Naive thymus-derived CD8-positive, alpha-beta T cell (primary cell): ENCODE measurements at places on chromosomes 2 and 18.

DNA sequence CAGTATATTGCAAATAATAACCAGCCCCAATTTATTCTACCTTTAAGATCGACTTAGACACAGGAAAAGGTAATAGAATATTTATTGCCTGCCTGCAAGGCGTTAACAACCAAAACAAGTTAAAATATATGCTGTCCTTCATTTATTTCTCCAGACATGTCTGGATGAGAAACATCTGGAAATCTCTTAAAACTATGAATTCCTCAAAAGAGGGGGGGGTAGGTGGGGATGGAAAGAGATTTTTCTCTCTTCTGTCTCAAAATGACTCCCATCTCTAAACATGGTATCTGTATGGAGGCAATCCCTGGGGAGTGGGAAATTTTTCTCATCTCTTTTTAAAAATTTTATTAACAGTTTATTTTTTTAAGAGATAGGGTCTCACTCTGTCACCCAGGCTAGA, 113.0 kb downstream of the CDH2 start:
- H3K4me3 ChIP-seq: no peak overlapping the region
- no peak for DNase-seq
- no peaks in the 10 kb centered on the region for H3K36me3 ChIP-seq
- H3K27me3 ChIP-seq: no peaks in the 10 kb centered on the region
- no peak overlapping the region for H3K27ac ChIP-seq

DNA sequence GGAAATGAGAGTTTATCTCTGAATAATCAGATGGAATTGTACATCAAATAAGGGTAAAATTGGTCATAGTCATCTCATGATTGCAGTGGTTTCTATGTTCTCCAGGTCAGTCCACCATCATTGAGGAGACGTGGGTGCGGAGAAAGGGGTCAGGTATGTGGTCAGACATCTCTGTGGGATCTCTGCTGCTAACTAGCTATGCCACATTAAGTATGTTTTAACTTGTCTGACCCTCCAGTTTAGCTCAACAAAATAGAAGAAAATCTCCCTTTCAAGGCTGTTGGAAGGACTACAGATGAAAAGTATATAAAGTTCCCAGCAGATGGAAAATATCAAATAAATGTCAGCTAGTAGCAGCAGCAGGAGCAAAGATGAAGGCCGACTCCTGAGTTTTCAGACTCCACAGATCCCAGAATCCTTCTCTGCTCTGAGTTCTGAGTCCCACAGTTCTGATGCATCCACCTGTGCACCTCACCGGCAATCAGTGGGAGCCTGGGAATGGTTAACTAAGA, 106.6 kb upstream of the CYP1B1 start:
- no peak for DNase-seq
- H3K4me3 ChIP-seq: no peak overlapping the region
- no peak overlapping the region for H3K27ac ChIP-seq
- H3K27me3 ChIP-seq: peaks cover 23% of the 10 kb centered on the region

DNA sequence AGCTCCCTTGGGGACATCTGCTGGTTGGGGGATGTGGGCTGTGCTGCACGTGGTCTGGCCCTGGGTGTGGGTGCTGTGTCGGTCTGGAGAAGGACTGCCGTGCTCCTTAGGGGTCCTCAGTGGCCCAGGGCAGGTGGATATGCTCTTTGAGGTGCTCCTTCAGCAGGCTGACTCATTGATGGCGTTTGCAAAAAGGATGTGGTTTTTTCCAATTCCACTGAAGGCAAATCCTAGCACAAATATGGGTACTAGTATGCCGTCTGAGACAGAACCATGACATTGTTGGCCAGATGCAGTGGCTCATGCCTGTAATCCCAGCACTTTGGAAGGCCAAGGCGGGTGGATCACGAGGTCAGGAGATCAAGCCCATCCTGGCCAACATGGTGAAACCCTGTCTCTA, 3.3 kb downstream of the PPP1R7 start:
- no peaks in the 10 kb centered on the region for H3K36me3 ChIP-seq
- DNase-seq: no peak
- peaks cover 24% of the 10 kb centered on the region for H3K4me1 ChIP-seq
- H3K27me3 ChIP-seq: no peaks in the 10 kb centered on the region

DNA sequence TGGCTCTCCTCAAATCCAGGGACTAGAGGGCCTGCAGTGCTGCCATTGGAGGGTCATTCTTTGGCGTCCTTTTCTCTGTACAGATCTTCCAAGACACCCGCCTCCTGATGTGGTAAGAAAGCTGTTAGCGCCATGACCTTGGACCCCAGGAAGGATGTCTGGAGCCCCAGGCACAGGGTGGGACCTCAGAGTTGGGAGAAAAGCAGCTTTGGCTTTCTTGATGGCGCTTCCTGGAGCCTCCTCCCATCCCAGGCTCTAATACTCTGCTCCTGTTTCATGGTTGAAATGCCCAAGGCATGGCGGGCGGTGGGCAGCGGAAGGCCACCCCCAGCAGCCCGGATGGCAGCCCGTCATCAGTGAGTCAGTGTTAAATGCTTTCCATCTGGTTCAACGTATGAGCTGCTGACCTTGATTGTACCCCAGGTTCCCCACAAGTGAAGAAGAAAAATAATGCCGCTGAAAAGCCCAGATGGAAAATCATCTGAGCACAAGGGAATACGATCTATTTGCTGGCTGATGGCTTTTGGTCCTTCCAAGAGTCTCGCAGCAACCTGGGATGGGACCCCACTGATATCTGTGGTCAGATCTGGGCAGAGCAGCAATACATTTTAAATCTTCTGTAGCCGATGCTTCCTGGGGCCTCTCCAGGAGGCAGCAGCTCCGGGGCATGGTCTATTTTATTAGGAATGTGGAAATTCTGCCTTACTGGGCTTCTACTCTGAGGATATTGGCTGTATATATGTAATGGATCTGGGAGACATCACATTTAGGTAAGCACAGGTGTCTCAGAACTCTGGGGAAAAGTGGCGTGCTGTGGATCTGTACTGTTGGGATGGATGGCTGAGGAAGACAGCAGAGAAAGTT, 15.1 kb downstream of the ACKR3 start:
- DNase-seq: no peak
- H3K27me3 ChIP-seq: no peaks in the 10 kb centered on the region
- H3K4me1 ChIP-seq: peaks cover 9% of the 10 kb centered on the region
- no peak overlapping the region for H3K4me3 ChIP-seq

- no peak for DNase-seq
- H3K4me3 ChIP-seq: no peak overlapping the region
- peaks cover 4% of the 10 kb centered on the region for H3K4me1 ChIP-seq
- no peaks in the 10 kb centered on the region for H3K27me3 ChIP-seq
- no peaks in the 10 kb centered on the region for H3K36me3 ChIP-seq
Measured at GRCh38 chr18:22213333-22213973, 44.1 kb downstream of the GATA6 start.

- H3K4me3 ChIP-seq: no peak overlapping the region
- no peaks in the 10 kb centered on the region for H3K27me3 ChIP-seq
- no peaks in the 10 kb centered on the region for H3K4me1 ChIP-seq
- H3K27ac ChIP-seq: no peak overlapping the region
- DNase-seq: no peak
Measured at GRCh38 chr2:162925595-162925994, 87.0 kb upstream of the KCNH7 start.

GRCh38 chr18:75358928-75359327, 68.6 kb downstream of the SMIM21 start:
- no peak for DNase-seq
- H3K27ac ChIP-seq: no peak overlapping the region
- peaks cover 3% of the 10 kb centered on the region for H3K27me3 ChIP-seq
- peaks cover 17% of the 10 kb centered on the region for H3K36me3 ChIP-seq
- no peak overlapping the region for H3K4me3 ChIP-seq

- H3K27me3 ChIP-seq: peaks cover 35% of the 10 kb centered on the region
- no peak overlapping the region for H3K27ac ChIP-seq
- no peak overlapping the region for H3K4me3 ChIP-seq
- H3K4me1 ChIP-seq: no peaks in the 10 kb centered on the region
Measured at GRCh38 chr18:31102941-31103340, 720 bp upstream of the DSC2 start.

GRCh38 chr2:59986511-59986910, 566.9 kb downstream of the BCL11A start:
- H3K27me3 ChIP-seq: no peaks in the 10 kb centered on the region
- no peaks in the 10 kb centered on the region for H3K36me3 ChIP-seq
- H3K4me1 ChIP-seq: no peaks in the 10 kb centered on the region
- no peak for DNase-seq
- H3K4me3 ChIP-seq: no peak overlapping the region
- no peak overlapping the region for H3K27ac ChIP-seq

- no peak overlapping the region for H3K4me3 ChIP-seq
- H3K27ac ChIP-seq: no peak overlapping the region
- no peak for DNase-seq
Measured at GRCh38 chr2:40126006-40126405, 325.9 kb downstream of the SLC8A1 start.

DNA sequence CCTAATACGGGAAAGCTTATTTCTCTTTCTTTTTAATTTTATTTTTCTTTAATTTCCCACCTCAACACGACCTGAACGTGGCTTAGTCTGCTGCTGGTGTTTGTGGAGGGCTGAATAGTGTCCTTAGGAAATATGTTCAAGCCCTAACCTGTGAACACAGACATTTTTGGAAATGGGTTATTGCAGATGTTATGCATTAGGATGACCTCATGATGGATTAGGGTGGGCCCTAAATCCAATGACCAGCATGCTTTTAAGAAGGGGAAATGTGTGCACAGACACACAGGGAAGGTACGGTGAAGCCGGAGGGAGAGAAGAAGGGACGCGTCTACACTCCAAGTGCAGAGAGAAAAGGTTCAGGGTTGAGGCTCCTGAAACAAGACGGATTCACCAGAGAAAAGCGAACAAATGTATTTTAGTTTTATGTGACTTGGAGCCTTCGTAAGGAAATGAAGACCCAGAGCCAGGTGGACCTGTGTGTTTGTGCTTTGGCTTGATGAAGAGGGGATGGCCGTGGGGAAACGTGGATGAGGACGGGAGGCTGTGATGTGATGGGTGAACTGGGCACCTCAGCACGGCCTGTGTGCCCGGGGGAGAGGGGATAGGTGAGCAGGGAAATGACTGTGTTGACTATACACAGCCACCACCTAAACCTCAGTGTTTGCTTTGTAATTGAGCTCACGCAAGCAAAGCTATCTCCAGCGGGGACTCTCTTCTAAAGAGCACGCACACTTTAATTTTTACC, 37.5 kb downstream of the RTP5 start:
- peaks cover 12% of the 10 kb centered on the region for H3K4me1 ChIP-seq
- no peak overlapping the region for H3K4me3 ChIP-seq
- peaks cover 23% of the 10 kb centered on the region for H3K36me3 ChIP-seq
- H3K27ac ChIP-seq: no peak overlapping the region

DNA sequence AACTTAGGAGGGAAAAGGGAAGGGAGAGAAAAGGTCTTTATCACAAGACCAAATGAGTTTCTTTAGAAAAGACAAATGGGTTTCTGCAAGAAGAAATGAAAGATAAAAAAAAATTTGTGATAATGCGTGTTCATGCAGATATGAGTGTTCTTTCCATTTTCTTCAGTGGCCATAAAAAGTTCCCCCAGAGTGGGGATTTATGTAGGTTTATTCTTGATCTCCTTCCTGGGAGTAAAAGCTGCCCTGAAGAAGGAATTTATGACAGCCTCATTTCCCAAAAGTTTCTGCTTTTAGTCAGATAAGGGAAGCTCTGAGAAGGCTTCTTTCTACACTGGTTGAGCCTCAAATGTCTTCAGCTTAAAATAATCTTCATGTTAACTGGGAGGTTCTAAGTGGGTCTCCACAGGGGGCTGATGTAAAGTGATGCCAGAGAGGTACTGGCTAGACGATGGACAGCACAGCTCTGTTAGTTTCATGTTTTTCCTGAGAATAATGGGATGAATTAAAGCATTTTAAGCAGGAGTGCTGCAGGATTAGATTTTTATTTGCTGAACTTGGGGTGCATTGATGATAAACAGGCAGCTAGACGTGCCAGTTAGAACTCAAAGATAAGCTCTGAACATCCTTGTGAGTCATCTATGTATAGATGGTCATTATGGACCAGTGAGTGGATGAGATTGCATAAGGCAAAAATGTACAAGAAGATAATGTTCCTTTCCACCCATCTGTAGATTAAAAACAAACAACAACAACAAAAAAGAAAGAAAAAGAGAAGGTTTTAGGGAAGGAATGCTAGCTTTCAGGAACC, 99.4 kb upstream of the MSH2 start:
- H3K27ac ChIP-seq: no peak overlapping the region
- H3K4me3 ChIP-seq: no peak overlapping the region
- DNase-seq: no peak
- H3K27me3 ChIP-seq: peaks cover 13% of the 10 kb centered on the region
- H3K4me1 ChIP-seq: peaks cover 23% of the 10 kb centered on the region

- H3K4me1 ChIP-seq: no peaks in the 10 kb centered on the region
- H3K4me3 ChIP-seq: no peak overlapping the region
- H3K36me3 ChIP-seq: no peaks in the 10 kb centered on the region
- no peak for DNase-seq
- H3K27me3 ChIP-seq: peaks cover 23% of the 10 kb centered on the region
- H3K27ac ChIP-seq: no peak overlapping the region
Measured at GRCh38 chr2:226155093-226155875, 644.3 kb downstream of the IRS1 start.

- no peak overlapping the region for H3K4me3 ChIP-seq
- H3K4me1 ChIP-seq: no peaks in the 10 kb centered on the region
- H3K36me3 ChIP-seq: no peaks in the 10 kb centered on the region
- H3K27me3 ChIP-seq: peaks cover 4% of the 10 kb centered on the region
- DNase-seq: no peak
- H3K27ac ChIP-seq: no peak overlapping the region
Measured at GRCh38 chr2:7906431-7906830, 775.4 kb upstream of the ID2 start.

- H3K27me3 ChIP-seq: peaks cover 12% of the 10 kb centered on the region
- no peaks in the 10 kb centered on the region for H3K4me1 ChIP-seq
- no peak for DNase-seq
Measured at GRCh38 chr2:199382091-199382490, 75.6 kb downstream of the SATB2 start.

DNA sequence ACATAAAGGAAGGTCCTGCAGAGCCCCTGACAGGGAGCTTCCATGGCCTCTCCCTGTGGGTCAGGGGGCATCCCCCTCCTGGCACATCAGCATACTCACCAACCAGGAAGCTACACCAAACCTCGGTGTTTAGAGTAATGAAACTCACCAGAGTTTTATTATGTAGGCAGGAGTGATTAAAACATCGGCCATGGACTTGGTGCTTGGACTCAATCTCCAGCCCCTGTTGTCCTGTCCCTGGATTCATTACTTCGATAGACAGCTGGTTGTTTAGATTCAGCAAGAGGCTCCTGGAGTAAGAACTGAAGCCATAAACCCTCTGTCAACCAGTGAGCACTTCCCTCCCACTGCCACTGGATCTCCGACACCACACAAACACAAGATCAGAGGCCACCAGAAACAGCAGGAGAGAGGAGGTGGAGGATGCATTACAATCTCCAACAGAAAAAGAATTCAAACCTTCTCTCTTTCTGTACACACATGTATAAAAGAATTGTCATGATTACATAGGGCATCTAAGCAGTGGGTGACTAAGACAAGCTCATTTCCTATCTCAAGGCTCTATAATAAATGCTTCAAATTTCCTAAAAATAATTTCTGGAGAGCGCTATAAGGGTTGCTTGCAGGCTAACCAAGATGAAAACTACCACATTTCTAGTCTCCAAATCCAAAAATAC, 27.2 kb downstream of the TBC1D8 start:
- DNase-seq: no peak
- peaks cover 6% of the 10 kb centered on the region for H3K27me3 ChIP-seq
- H3K36me3 ChIP-seq: no peaks in the 10 kb centered on the region
- no peak overlapping the region for H3K27ac ChIP-seq
- H3K4me3 ChIP-seq: no peak overlapping the region
- H3K4me1 ChIP-seq: peaks cover 18% of the 10 kb centered on the region

GRCh38 chr2:159228081-159228581, 58.4 kb downstream of the WDSUB1 start:
- H3K27me3 ChIP-seq: no peaks in the 10 kb centered on the region
- peak overlapping the region; percentile 14 for H3K27ac ChIP-seq
- peak overlapping the region; percentile 24 for H3K4me3 ChIP-seq
- H3K4me1 ChIP-seq: peaks cover 54% of the 10 kb centered on the region
- peaks cover 6% of the 10 kb centered on the region for H3K36me3 ChIP-seq
